Mesenteric fat pad (tissue), 1 donor: ENCODE measurements at places on chromosomes 3 and 15. TPM values are rescaled to one million over a fixed set of nuclear protein-coding genes. Genes with fewer than 3 reads are reported as not detected.

Gene MNS1
- 0.77 TPM for total RNA-seq

Gene LIPC
- total RNA-seq: not detected

Gene HTR3E
- total RNA-seq: not detected

DNA sequence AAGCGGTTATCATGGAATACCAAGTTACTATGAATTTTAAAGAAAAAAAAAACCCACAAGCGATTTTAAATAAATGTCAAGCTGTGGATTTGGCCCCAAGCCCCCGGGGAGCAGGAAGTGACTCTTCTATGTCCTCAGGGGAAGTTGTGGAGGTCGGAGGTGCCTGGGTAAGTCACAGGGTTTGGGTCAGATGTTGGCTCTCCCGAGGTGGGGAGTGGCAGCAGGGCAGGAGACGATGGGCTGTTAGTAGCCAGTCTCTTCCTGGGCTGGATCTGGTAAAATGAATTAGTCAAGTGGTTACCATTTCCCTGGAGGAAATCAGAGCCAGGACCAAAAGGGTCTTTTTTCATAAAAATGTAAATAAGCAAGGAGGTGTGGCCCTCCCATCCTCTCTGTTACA is 316.7 kb downstream of the TLE3 start:
- no peak for DNase-seq

DNA sequence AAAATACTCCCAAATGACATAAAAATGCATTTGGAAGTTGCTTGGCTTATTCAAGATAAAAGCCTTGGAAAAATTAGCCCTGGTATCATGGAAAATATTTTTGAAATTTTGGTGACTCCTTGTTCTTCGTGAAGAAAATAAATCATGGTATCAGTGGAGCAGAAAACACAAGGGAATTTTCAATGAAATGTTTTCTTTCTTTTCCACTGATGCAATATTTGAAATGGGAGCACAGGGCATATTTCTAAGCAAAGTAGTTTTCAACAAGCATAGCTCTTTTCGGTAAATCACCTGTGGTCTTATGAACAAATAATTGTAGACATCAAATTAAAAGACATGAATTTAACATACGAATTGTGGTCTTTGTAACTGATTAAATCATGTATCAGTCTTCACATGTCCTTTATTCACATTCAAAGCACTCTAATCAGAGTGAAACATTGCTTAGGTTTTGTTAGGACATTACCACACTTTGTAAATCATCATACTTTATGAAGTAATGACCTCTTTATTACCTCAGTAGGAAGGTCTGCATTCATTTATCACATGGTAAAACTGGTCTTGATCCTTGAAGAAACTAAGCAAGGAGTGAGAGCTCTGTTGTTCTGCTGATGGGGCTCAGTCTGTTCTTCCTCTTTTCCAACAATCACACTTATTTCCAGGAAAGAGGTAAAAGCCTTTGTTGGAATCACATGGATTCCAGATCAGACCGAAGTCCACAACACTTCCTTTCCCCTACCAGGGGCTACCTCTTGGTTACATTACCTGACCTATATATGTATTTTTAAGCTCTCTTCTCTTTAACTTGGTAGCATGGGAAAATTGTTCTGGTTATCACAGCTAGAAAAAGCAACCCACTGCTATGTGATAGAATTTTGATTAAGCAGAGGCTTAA is 413.5 kb upstream of the THBS1 start:
- no peak for DNase-seq

- no peak for DNase-seq
Measured at GRCh38 chr15:89230277-89230676, 8.9 kb upstream of the RLBP1 start.

DNA sequence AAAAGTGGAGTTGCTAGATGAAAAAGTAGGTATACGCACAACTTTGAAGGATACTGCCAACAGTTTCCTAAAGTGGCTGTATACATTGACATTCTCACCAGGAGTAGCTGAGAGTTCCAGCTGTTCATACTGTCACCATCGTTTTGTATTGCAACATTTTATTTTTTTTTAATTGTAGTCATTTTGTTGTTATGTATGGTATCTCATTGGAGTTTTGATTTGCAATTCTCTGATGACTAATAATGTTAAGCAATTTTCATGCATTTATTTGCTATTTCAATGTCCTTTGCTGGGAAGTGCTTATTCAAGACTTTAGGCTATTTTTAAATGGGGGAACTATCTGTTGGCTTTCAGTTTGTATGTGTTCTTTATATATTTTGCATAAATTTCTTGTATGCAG is 185.1 kb upstream of the TGFBR2 start:
- no peak for DNase-seq

GRCh38 chr15:88401996-88402656 is 65.1 kb downstream of the MRPL46 start:
- no peak for DNase-seq

GRCh38 chr3:1037631-1038030 is 55.2 kb upstream of the CNTN6 start:
- no peak for DNase-seq

GRCh38 chr3:30268288-30268687 is 338.1 kb upstream of the TGFBR2 start:
- DNase-seq: no peak
